SW480 (cell line): ENCODE measurements at places on chromosomes 3 and 15.

DNA sequence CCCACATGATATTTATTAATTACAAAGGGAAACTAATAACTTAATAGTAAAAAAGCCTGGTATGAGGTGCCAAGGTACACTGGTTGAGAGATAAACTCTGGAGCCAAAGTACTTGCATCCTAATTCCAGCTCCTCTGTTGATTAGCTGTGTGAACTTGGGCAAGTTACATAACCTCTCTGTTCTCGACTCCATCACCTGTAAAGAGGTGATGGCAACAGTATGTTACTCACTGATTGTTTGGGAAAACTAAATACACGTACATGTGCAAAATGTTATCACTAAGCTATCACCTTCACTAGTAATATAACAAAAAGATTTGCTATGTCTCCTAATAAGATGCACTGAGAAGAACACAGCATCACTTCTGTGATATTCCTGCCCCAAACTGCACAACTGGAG lies 206.4 kb downstream of the MEX3B start:
- DNase-seq: no peak

DNA sequence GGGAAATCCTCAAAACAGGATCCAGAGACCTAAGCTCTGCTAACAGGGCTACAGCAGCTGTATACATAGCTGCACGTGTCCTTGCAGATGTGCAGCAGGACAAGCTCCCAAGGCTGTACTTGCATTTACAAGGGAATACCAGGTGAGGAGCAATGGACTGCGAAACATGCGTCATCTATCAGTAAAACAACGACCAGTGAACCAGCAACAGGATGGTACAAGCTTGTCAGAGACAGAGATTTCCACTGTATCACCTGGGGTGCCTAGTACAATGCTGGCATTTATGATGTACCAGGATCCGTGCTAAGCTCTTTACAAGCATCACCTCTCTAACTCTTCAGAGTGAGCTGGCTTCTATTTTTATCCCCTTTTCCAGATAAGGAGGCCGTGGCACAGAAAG lies 227.3 kb downstream of the FOXP1 start:
- DNase-seq: no peak

- DNase-seq: no peak
Measured at GRCh38 chr15:99441871-99442251, 123.9 kb upstream of the MEF2A start.

DNA sequence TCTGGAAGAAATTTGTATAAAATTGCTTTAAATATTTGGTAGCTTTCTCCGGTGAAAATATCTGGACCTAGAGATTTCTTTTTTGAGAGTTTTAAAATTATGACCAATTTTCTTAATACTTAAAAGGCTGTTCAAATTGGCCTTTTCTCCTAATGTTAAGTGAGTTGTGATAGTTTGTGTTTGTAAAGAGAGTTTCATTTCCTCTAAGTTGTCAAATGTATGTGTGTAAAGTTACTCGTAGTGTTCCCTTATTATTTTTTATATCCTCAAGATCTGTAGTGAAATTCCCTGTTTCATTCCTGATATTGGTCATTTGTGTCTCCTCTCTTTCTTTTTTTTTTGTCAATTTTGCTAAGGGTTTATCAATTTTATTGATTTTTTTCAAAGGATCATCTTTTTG lies 92.6 kb upstream of the CTNNB1 start:
- no peak for DNase-seq

- no peak for DNase-seq
Measured at GRCh38 chr3:133490468-133491351, 82.8 kb upstream of the CDV3 start.

DNA sequence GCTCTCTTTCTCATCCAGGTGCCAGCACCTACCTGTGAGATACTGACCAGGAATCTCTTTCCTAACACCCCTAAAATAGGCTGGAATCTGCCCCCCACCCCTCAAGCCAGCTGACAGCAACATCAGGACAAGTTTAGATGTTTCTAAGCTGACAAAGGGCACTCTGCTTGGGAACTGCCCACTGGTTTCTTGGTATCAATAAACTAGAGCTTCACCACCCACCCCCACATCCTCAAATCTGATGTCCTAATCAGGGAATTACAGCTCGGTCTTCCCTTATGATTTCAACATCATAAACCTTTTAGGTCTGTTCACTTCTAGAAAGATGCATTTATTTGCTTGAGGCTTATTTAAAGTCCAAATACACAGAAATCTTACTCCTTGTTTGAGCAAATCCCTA lies 34.7 kb downstream of the CEP19 start:
- DNase-seq: no peak

GRCh38 chr3:171200052-171200749 lies 173.7 kb upstream of the SLC2A2 start:
- DNase-seq: no peak

GRCh38 chr3:179701176-179701827 lies 48.5 kb downstream of the USP13 start:
- no peak for DNase-seq

GRCh38 chr3:100425316-100425715 lies 24.0 kb downstream of the LNP1 start:
- DNase-seq: no peak

- DNase-seq: no peak
Measured at GRCh38 chr15:48928877-48929538, 34.7 kb downstream of the SHC4 start.

DNA sequence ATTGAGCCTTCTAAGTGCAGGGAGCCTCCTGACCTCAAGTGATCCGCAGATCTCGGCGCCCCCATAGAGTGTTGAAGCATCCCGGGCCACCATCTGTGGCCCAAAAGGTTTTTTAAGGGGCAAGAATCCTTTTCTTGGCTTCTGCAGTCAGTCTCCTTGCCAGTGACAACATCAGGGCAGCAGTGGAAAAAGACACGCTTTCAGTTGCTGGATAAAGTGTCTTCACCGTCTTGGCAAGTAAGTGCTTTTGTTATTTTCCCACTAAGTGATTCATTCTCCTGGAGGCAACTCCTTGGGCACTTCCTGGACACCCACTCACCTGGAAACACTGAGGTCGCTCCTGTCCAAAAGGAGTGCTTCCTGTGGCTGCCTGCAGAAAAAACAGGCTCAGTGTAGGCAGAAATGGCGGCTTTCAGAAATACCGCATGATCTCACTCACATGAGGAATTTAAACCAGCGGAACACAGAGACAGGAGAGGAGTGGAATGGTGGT lies 71.7 kb upstream of the ABHD2 start:
- DNase-seq: peak; percentile 30

- DNase-seq: peak; percentile 41
Measured at GRCh38 chr15:29470794-29471193, 201.2 kb upstream of the NSMCE3 start.

DNA sequence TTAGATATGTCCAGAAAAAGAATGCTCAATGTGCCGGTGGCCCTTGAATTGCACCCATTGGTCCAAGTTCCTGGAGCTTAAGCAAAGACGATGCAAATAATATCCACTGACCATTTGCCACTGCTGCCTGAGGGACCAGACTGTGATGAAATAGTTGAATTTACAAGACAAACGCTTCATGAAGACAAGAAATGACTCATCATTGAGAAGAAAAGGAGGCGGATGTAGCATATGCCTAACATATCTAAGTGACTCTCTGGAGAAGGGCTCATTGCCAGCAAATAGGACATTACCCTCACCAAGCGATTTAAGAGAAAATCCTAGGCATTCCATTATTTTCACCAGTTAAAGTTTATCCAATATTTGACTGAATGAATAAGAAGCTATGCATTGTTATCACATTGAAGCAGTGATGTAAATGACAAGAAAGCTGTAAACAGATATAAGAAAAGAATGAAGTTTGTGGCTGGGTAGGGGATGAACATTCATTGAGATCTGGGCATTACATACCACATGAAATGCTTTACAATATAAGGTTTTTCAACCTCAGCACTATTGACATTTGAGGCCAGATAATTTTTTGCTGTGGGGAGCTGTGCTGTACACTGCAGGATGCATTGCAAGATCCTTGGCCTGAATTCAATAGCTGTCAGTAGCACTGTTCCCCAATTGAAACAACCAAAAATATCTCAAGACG lies 48.9 kb upstream of the CPNE4 start:
- no peak for DNase-seq

- peak; percentile 41 for DNase-seq
Measured at GRCh38 chr3:127652246-127652995, 20.3 kb upstream of the ABTB1 start.

GRCh38 chr3:31882895-31883294 lies 98.2 kb downstream of the OSBPL10 start:
- no peak for DNase-seq
